Vagina (tissue), 2 donors: ENCODE measurements at places on chromosomes 4 and X.

DNA sequence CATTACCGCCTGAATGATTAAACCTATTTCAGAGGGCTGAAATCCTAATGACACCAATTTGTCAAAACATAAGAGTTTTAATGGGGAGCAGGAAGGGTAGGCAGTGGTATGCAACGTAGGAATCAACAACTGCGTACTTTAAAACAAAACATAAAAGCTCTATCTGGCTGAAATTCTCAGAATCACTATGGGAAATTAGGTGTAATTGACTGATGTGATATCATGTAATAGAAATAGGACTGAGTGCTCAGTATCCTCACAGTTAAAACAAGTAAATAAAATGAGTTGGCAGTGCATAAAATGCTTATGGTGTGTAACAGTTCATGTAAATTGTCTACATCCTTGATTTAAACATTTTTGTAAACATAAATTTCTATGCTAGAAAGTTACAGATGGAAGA is 13.6 kb upstream of the IGSF1 start:
- no peak for DNase-seq

DNA sequence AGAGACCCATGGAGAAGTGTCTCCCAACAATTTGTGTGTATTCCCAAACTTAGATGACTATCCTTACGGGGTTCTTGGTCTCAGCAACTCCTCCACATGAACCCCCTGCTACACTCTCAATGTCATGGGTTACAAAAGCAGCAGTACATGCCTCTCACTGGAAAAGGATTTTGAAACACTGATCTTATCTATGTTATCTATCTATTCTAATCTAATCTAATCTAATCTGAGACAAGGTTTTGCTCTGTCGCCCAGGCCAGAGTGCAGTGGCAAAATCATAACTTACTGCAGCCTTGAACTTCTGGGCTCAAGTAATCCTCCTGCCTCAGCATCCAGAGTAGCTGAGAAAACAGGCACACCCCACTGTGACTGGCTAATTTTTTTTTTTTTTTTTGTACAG is 19.3 kb downstream of the TSPAN5 start:
- no peak for DNase-seq

DNA sequence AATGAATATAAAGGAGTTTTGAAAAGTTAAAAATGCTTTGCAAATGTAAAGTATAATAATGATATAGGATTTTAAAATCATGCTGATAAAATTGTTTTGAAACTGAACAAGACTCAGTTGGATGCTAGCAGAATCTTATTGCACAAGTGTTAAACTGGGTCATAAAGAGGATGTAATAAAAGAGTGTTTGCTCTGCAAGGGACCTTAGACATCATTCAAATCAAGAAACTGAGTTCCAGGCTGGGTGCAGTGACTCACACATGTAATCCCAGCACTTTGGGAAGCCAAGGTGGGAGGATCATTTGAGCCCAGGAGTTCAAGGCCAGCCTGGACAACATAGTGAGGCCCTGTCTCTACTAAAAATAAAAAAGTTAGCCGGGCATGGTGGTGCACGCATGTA is 27.5 kb upstream of the DUSP21 start:
- no peak for DNase-seq

DNA sequence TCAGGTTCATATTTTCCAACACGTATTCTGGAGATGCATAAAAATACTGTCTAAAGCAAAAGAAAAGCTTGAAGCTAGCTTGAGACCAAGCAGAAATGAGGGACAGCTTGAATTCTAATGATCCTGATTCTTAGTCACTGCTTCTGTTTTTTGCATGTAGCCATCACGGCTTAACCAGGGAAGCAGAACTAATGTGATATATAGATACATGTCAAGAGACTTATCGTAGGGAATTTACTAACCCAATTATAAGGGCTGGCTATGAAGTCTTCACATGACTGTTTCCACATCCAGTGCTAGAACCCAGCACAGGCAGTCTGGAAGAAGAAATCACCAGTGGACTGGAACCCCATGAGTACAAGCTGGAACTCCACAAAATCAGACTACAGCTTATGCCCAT is 85.2 kb upstream of the SLIT2 start:
- DNase-seq = no peak

GRCh38 chr4:177178246-177178645 is 131.4 kb upstream of the NEIL3 start:
- no peak for DNase-seq

DNA sequence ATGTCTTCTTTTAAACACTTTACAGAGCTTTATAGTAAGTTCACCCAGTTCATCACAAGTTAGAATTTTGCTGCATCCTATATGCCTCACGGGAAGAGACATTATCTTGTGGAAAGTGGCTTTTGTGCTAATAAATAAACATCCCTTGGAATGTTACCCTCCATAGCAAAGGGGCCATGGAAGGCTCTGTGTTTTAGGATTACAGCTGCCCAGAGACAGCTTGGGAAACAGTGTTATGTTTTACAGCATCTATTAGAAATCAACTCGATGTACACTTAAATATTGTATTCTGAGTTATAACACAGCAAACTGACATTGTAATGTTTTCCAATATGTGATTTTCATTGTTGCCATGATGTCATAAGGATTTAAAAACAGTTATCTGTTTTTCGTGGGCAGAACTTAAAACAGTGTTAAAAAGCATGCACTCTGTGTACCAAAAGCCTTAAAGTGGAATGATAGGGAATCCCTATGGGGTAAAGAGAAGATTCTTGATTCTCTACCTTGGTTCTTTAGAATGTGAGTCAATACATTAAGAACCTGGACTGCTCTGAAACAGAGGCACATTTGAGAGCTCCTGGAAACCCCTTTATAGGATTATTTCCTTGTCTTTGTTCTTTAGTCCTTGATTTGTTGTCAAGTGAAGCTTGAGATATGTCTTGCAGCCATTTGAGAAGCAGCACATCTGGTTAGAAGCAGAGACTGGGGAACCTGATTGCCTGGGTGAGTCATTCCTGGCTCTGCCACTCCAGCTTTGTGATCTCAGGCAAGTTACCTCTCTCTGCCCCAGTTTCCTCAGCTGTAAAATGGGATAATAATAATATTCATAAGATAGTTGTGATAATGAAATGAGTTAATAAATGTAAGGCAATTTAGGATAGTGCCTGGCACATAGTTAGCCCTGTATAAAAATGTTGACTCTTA is 41.6 kb downstream of the ARHGAP10 start:
- DNase-seq = no peak

DNA sequence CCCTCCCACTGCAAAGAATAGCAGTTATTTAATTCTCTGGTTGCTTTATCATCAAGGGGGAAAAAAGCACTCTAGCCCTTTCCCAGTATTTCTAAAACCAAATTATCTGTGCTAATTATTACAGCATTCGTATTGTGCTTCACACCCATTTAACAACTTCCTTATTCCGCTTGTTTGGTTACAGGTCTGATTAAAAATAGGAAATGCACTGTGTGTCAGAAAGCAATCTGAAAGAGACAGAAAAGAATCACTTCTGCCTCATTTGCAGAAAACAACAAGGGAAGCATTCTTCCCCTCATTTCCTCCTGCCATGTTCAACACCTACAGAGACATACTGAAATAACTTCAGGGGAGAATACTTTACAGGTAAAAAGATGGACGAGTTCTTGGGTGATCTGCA is 114.9 kb upstream of the MAP3K15 start:
- DNase-seq = no peak

DNA sequence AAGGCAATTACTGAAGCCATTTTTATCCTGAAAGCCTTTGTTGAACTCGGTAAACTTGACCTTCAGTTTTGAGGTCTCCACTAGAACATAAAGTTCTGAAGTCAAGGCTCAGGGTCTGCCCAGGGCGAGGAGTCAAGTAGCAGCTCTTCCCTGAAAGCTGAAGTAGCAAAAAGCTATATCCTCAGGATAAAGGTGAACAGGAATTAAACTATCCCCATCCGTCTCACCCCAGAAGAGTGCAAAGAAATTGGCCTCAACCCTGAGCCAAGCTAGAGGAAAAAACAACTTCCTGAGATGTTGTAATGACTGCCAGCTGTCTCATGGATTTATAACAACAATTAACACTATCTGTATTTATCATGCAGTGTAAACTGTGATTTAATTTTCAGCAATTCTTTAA is 590.8 kb downstream of the SPRY1 start:
- no peak for DNase-seq

GRCh38 chrX:129759576-129760061 is 20.1 kb upstream of the SASH3 start:
- DNase-seq = no peak

DNA sequence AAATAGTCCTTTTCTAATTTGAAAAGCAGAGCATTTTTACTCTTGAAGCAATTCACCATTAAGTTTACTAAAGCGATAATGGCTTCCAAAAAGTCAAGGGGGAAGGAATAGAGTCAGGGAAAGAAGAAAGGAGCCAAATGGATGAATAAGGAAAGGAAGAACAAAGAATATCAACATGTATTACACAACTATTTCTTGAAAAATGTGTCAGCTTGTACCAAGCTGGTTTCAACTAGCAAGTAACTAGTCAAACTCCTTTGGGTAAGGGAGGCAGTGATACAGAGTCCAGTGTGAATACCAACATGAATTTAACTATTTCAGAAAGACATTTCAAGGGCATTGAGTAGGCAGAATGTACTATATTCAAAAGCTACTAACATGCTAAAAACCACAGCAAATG is 112.1 kb downstream of the ARHGAP6 start:
- DNase-seq = no peak

- no peak for DNase-seq
Observed at GRCh38 chrX:26914232-26914631, 548.9 kb downstream of the PPP4R3C start.

- no peak for DNase-seq
Observed at GRCh38 chr4:143482840-143483239, 30.7 kb upstream of the SMARCA5 start.

DNA sequence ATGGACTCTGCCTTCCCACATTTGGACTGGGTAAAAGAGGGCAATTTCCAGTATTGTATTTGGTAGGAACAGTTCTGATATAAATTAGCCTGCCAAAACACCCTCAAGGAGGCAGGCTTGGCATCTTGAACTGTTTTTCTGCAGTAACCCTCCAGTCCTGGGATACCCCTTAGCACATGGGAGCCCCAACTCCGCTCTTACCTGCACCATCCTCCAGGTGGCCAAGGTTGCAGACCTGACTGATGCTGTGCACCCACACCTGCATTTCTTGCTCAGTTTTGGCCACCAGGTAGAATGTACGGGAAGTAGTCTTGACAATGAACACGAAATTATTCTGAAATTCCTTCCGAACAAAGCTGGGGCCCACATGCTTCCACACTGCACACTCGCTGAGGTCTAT is 35.1 kb downstream of the GAB3 start:
- no peak for DNase-seq

- DNase-seq = no peak
Observed at GRCh38 chr4:15504041-15504440, 34.4 kb downstream of the CC2D2A start.

DNA sequence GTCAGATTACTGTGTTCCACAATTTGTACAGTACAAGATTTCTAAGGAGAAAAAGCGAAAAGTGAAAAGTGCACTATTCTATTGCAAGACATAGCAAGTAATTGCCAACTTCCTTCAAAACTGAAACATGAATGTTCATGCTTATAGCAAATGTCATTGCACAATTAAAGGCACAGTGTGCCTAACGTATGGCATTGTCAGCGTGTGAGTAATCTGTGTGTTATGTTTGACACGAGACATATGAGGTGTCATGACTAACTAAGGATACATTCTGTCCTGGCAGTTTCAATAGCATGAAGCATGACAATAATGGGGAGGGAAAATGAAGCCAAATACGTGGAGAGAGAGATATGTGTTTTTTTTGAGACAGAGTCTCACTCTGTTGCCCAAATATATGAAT is 33.6 kb upstream of the TBC1D9 start:
- no peak for DNase-seq
